ENCODE measurements at places on chromosomes 1 and 21.

- DNase-seq: no peak
Measured at GRCh38 chr1:42933610-42934491, 24.8 kb downstream of the SLC2A1 start.

DNA sequence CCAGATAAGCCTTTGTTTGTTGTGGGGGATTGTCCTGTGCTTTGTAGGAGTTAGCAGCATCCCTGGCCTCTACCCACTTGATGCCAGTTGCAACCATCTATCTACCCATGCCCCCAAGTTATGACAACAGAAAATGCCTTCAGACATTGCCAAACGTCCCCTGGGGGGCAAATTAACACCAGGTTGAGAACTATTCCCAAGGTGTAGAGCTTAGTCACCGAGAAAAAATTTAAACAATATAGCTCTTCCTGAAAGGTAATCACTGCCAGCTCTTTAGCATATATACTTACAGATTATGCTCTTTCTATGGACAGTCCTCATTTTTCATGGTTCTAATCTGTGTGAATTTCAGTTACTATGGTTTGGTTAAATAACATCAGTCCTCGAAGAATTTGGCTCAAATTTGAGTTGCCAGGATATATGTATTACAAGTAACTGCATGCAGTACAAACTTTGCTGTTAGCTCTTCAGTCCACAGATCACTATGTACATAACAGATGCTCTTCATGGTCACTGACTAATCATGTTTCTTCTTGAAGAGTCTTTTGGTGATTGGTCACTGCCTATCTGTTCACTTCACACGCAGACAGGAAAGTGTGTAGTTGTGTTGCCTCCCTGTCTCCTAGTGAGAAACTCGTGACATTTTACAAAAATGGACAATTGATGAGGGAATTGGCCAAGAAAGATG is 25.2 kb downstream of the MAPKAPK2 start:
- DNase-seq: no peak

GRCh38 chr1:62746086-62746808 is 37.7 kb upstream of the ATG4C start:
- no peak for DNase-seq

GRCh38 chr1:154344977-154345837 is 19.9 kb downstream of the ATP8B2 start:
- peak; percentile 63 for DNase-seq

DNA sequence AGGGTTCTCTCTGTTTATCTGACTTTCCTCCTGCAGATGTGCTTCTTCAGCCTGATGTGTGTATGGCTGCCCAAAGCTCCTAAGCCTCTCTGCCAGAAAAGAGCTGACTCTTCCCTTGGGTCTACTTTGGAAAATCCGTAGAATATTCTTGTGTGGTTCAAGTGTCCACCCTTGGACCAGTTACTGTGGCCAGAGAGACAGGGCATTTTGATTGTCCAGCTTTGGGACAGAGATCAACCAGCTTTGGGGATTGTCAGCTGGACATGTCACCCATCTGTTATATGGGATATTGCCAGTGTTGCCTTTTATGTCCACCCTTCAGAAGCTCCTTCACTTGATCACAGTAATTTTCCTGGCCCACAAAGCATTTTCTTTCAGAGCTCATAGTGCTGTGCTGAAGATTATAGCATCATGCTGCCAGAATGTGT is 126.2 kb upstream of the L1TD1 start:
- no peak for DNase-seq

DNA sequence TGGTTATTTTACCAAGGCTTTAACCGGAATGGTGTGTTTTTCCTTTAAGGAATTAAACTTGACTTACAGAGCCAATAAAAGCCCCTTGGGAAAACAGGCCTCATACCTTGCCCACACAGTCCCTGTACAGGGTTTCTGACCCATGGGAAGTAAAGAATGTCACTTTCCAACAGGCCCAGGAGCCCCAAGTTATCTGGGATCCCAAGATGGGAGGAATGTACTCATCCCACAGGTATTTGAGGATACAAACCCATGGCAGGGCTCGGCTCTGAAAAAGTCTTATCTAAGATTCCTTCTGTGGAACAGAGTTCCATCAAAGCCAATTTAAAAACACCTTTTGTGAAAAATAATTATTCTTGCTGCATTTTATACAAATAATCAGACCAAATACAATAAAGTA is 15.3 kb upstream of the COX20 start:
- no peak for DNase-seq

DNA sequence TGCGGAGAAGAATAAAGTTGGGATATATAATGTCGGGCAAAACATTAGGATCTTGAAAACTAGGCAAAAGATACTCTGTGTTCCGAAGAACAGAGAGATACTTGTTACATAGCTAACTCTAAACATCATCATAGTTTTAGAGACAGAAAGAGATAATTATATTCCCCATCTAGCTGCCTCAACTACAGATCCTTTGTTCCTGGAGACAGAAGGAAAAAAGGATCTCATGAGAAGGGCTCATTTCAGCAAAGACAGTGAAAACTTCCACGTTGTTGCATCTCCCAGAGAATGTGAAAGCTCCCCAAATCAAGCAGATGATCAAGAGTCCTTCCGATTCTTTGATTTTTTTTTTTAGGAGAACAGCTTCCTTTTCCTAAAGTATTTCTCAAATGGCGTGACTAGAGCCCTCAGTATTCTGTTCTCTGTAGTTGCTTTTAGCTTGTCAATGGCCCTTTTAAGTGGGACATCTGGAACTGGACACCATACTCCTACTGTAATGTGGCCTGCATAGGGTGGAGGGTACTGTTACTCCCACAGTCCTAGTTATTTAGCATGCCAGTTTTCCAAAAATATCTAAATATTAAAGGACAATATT is 1048.2 kb downstream of the TTLL7 start:
- DNase-seq: no peak

- no peak for DNase-seq
Measured at GRCh38 chr1:78168306-78168705, 122.5 kb downstream of the GIPC2 start.

- no peak for DNase-seq
Measured at GRCh38 chr1:32966900-32967299, 2.3 kb upstream of the RNF19B start.

DNA sequence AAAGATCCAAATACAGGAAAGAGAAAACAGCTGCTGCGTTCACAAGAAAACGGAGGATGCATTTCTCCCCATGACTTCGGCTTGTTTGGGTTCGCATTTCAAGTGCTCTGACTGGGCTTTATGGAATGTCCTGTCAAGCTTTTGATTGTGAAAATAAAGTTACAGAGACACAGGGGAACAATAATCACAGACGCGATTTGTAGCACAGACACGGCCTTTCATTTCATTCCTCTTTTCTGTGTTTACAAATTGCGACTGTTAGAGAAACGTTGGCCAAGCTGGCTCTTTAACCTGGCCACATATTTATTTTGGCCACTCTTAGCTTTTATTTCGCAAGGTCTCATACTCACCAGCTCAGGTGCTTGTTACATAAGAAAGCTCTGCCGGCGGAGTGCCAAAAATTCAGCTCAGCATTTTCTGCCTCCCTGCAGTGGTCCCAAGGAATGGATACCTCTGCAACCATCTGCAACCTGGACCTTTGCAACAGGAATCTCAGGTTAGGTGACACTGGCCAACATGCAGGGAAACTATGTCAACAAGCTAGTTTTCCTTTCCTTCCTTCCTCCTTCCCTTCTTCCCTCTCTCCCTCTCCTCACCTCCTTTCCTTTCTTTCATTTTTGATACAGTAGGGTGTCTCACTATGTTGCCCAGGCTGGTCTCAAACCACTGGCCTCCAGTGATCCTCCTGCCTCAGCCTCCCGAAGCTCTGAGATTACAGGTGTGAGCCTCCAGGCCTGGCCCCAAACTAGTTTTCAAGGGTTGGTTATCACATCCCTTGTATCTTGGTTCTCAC is 58.2 kb upstream of the SLC45A1 start:
- DNase-seq: no peak

- no peak for DNase-seq
Measured at GRCh38 chr1:161379071-161379470, 11.4 kb upstream of the CFAP126 start.

- no peak for DNase-seq
Measured at GRCh38 chr21:29218749-29219148, 80.0 kb upstream of the BACH1 start.

GRCh38 chr21:36235058-36235582 is 78.5 kb downstream of the DOP1B start:
- no peak for DNase-seq

- DNase-seq: no peak
Measured at GRCh38 chr1:204331847-204332487, 27.8 kb downstream of the PLEKHA6 start.

- DNase-seq: no peak
Measured at GRCh38 chr1:1179346-1179982, 5.8 kb downstream of the TTLL10 start.

GRCh38 chr1:66494482-66494881 is 39.5 kb upstream of the SGIP1 start:
- no peak for DNase-seq

GRCh38 chr1:56229186-56229585 is 350.2 kb downstream of the PLPP3 start:
- DNase-seq: no peak

GRCh38 chr1:157691285-157691920 is 9.2 kb downstream of the FCRL3 start:
- no peak for DNase-seq

DNA sequence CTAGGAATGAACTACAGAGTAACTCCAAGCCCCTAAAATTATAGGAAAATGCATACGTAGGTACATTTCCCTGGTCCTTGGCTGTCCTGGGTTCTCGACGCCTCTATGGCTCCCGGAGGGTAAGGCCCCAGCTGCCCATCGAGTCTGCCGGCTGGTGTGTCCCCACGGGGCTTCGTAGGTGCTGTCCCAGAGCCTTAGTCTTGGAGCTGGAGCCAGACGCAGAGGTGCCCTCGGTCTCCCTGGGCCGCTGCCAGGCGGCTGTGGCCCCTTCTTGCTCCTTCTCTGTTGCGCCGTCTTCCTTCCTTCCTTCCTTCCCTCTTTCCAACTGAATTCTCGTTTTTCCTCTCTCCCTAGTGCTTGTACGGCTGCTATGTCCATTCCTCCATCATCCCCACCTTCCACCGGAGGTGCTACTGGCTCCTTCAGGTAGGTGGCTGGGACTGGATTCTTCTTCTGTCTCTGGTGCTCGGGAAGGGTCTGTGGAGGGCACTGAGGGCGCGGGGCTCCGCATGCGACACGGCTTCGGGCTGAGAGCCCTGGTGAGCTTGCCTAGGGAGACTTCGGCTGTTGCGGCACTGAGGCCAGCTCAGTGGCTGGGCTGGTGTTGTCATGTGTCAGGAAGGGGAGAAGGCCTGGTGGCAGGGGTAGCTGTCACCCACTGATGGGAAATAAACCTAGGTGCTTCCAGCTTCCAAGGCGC is 303.5 kb upstream of the VAMP3 start:
- no peak for DNase-seq

All from stimulated activated CD4-positive, alpha-beta T cell treated with anti-CD3 and anti-CD28 coated beads, TNF-alpha, amount 100 ng/mL, for 1 hour (primary cell).